M059J (cell line): ENCODE measurements at places on chromosomes 3 and 15.
A peak's percentile ranks its signal among the peaks of the same experiment; 100 is the strongest.

- DNase-seq, result peak; percentile 91
Measured at GRCh38 chr3:114706591-114707232, 412.9 kb downstream of the TIGIT start.

GRCh38 chr3:130853581-130853980 is 40.3 kb upstream of the ATP2C1 start:
- no peak for DNase-seq

DNA sequence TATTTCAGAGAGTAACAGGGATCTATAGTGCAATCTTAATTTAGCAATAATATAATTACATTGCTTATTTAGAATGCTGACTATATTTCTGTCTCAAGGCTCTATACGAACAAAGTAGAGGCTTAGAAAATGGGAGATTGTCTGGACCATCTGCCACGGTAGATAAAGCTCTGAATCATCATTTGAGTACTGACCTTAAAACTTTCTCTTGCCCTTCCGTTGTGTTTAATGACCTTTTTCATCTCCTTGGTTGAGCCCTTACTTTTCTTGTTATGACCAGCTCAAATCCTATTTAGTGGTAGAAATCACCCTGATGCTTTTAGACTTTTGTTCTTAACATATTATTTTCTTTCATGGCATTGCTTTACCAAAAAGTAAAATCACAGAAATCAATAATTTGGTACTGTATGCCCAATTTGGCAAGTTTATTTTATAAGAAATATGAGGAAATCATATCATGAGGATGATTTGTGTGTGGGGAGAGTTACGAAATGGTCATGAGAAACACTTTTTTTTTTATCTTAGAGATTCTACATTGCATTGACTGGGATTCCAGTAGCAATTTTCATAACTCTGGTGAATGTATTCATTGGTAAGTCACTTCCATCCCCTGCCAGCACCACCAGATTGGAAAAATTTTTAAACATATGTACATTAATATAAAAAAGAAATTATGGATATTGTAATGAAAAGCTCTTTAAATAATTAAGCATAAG is 11.0 kb downstream of the NDUFB5 start:
- DNase-seq, result no peak

DNA sequence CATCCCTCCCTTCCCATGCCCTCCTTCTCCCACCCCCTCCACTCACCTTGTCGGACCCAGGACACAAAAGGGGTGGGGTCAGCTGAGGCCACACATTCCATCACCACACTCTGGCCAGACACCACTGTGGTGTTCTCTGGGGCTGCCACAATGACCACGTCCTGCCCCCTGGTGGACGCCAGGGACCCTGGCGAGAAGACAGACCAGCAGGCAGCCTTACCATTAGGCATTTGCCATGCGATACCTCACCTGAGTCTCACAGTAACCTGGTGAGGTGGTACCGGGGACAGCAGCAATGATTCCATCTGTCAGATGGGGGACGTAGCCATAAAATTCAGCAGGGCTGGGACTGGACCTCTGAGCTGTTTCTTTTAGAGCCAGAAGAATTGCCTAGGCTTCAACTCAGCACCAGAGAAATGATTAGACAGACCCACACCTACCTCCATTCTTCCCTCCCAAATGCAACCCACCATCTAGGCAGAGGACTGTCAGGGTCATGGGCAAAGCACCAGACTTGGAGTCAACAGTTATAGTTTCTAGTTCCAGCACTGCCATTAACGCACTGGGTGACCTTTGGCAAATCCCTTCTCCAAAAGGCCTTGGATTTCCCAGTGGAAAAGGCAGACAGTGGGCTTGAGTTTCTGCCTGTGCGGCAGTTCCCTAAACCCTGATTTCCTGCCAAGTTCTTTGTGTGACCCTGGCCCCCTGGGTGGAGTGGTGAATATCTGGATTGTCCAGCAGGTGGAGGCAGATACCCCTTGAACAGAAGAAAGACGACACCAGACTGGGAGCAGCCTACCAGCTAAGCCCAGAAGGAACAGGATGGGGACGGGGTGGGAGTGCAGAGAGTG is 21.8 kb downstream of the IGDCC4 start:
- peak; percentile 61 for DNase-seq

DNA sequence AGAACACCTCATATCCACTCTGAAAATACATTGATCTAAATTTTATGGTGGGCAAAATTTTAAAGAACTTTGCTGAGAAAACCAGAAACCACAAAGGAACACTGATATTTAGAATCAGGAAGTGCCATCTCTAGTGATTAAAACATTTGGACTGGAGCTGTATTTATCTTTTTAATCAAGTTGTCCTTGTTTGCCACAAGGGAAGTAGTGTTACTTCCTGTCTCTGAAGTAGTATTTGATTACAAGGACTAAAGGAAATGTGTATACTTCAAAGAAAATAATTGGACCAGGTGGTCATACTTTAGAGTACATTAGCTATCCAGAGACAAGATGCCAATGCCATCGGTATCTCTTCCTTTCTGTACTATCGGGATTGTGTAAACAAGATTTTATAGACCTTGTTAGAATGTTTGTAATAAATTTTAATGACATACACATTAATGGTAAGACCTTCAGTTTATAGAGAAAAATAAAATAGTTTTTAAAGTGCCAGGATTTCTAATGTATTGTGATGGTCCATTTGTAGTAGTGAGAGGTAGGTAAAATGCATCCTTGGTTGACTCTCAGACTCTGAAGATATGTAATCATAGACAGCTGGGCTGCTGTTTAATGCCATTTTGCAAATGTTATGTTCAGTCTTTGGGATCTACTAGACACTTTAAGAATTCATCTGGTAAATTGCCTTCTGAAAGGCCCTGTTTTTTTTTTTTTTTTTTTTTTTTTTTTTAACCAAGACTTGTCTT is 131.9 kb downstream of the B3GALNT1 start:
- peak; percentile 45 for DNase-seq

DNA sequence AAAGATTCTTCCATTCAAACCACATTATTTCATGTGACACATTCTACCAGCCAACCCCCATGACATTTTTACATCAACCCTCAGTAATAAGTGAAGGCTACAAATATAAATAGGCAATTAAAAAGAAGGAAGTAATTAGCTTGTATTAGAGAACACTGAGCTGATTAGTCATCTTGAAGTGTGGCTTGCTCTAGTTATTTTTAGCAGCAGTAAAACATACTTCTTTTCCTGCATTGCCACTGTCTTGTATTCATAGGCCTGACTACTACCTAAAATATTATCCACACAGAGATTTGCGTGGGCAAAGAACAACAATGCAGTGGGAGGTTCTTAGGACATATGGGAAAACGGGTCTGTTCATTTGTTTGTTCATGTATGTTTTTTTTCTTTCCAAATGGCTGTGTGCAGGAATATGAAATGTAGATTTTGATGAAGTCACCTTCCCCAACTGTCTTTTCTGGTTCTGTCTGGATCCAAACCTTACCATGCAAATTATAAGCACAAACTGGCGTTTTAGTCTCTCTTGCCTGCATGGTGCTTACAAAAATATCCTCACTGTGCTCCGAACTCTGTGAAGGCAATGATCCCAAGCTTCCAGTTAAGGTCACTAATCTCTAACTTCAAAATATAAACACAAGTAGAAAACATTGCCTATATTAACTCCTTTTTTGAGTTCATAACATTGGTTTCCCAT is 31.5 kb upstream of the TM4SF4 start:
- DNase-seq, result peak; percentile 72

- peak; percentile 18 for DNase-seq
Measured at GRCh38 chr15:68843425-68844311, 23.0 kb upstream of the ANP32A start.

- peak; percentile 26 for DNase-seq
Measured at GRCh38 chr3:56154297-56154696, 314.0 kb downstream of the ERC2 start.

DNA sequence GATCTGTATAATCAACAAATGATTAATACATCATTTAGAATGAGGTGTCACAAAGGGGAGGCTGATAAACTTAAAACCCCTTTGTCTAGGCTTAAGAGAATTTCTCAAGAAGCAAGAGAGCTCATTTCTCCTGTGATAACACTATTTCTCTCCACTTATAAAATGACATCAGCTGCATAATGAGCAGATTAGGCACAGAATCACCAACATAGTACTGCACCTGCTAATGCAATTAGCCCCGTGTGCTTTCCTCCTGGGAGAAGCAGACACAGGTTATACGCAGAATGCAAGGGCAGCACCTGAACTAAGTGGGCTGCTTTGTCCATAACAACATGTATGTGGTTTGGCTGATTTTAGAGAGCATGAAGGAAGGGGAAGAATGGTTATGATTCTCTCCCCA is 515.3 kb upstream of the CFAP20DC start:
- no peak for DNase-seq

DNA sequence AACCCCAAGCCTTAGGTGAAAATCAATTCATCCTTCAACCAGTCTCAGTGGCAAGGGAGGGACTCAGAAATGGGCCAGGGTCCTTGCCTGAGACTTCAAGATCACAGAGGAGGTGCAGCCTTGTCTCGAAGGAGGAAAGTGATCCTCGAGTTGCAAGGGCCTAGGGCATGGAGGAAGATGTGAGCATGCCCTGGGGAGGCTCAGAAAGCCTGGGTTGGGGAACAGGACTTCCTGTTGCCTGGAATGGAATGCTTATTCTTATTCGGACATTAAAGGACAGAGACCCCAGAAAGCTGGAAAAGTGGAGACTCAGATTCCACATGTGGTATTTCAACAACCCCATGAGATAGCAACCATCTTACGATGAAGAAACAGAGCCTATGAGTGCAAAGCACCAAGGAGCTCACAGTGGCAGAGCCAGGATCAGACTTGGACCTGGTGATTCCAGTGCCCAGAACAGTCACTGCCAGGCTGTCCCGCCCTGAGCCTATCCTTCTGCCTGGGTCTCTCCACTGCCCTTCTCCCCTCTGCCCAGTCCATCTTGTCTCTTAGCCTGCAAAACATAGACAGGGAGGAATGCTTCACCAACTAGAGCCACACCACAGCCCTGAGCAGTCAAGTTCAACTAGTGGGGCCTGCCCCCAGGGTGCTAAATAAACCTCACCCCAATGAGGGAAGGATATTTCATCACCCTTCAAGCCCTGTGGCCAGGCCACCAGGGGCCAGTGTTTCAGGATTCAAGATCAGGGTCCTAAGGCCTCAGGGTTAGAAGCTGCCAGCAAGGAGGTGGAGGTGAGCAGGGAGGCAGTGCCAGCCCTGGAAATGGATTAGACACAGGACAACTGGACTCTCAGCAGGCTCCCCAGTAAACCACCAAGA is 21.9 kb downstream of the DAPK2 start:
- peak; percentile 39 for DNase-seq

GRCh38 chr3:122392868-122393844 is 9.2 kb downstream of the FAM162A start:
- DNase-seq, result peak; percentile 66

GRCh38 chr3:69882560-69882959 is 117.0 kb upstream of the SAMMSON start:
- DNase-seq, result no peak

DNA sequence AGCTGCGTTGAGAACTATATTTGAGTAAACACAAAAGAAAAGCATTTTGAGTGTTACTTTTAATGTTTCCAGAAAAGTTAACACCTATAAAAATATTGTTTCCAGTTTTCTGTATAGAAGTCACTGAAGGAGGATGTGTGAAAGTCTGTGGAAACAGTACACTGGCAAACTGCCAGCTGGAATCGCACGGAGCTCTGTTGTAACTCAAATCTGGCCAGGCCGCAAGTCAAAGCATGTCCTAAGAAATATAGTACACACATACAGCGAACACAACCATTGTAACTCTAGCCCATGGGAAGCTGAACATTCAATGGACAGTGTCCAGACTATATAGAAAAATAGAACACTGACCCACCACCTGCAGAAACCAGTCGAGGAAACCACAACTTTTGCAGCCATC is 657.2 kb downstream of the FHIT start:
- DNase-seq, result no peak

- DNase-seq, result peak; percentile 22
Measured at GRCh38 chr3:46713898-46714552, 3.6 kb downstream of the PRSS50 start.

DNA sequence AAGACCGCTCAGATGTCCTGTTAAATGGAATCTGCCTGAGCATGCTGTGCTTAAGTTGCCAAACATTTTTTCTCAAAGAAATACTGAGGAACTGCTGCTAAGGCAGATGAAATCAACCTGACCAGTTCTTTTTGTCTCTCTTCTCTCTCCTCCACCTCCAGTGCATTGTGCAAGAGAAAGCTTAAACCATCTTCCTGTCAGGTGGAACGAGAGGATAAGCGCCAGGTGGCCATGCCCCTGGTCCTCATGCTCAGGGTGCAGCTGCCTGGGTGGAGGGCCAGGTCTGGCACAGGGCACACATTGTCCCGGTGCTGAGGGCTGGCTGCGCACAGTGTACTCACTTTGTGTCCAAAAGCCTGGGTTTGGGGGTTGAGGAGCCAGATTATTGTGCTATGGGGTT is 176.2 kb upstream of the TP63 start:
- DNase-seq, result no peak

DNA sequence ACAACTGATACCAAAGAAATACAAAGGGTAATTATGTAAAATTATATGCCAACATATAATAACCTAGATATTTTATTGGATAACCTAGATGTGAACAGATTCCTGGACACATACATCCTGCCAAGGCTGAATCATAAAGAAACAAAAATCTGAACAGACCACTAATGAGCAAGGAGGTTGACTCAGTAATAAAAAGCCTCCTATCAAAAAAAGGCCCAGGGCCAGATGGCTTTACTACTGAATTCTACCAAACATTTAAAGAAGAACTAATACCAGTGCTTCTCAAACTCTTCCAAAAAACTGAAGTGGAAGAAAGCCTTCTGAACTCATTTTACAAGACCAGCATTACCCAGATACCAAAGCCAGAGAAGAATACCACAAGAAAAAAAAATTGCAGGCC is 32.4 kb downstream of the THBS1 start:
- peak; percentile 50 for DNase-seq

DNA sequence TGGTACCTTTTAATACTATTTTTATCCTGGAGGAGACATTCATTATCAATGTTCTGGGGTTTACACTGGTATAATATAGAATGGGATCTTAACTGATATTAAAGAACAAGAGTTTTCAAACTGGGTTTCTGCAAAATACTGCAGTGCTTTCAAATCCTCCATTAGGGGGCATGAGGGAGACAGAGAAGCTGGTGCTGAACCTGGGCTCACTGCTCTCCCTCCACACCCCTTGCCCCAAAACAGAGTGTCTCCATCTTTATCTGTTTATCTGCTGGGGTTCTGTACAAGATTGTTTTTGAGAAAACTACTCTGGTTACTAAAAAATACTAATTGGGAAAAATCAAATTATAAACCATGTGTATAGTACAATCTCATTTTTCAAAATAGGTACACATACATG is 41.7 kb downstream of the CADPS start:
- DNase-seq, result no peak

GRCh38 chr3:55782351-55782750 is 295.2 kb upstream of the WNT5A start:
- DNase-seq, result no peak

- no peak for DNase-seq
Measured at GRCh38 chr3:52819936-52820335, 10.5 kb downstream of the ITIH4 start.
